Lower lobe of right lung (tissue), 2 donors: ENCODE measurements at places on chromosomes 12 and 14.

- peak; percentile 60 for DNase-seq
- H3K4me1 ChIP-seq: peaks cover 48% of the 10 kb centered on the region
- H3K27me3 ChIP-seq: no peaks in the 10 kb centered on the region
- H3K4me3 ChIP-seq: peak overlapping the region; percentile 77
Observed at GRCh38 chr12:120534703-120535655, 823 bp downstream of the RNF10 start.

GRCh38 chr12:45779936-45780335 lies 50.4 kb downstream of the ARID2 start:
- H3K4me1 ChIP-seq: peaks cover 9% of the 10 kb centered on the region
- H3K27me3 ChIP-seq: no peaks in the 10 kb centered on the region
- DNase-seq: no peak
- H3K27ac ChIP-seq: no peak overlapping the region

DNA sequence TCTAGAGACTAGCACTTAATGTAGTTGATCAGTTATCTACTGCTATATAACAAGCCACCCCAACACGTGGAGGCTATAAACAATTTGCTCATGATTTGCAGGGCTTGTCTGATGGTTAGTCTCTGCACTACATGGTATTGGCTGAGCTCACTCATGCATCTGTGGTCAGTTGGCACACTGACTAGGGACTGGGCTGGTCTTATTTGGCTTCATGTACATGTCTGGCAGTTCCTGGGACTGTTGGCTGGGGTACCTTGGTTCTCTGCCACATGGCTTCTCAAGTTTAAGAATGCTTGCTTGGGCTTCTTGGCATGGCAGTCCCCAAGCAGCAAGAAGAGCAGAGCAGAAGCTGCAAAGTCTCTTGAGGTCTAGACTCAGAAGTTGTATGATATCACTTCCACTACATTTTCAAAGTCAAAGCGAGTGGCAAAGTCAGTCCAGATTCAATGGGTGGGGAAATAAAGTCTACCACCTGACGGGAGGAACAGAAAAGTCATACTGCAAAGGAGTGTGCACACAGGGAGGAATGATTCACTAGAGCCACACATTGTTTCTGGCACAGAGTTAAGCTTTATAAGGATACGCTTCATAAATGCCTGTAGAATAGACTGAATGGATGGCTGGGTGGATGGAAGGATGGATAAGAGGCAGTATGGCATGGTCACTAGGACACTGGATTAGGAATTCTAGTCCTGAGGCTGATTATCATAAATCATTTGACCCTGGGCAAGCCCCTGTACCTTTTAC lies 44.8 kb upstream of the PTHLH start:
- H3K27ac ChIP-seq: no peak overlapping the region
- no peak overlapping the region for H3K4me3 ChIP-seq
- no peaks in the 10 kb centered on the region for H3K27me3 ChIP-seq
- no peaks in the 10 kb centered on the region for H3K36me3 ChIP-seq
- no peak for DNase-seq
- no peaks in the 10 kb centered on the region for H3K4me1 ChIP-seq

DNA sequence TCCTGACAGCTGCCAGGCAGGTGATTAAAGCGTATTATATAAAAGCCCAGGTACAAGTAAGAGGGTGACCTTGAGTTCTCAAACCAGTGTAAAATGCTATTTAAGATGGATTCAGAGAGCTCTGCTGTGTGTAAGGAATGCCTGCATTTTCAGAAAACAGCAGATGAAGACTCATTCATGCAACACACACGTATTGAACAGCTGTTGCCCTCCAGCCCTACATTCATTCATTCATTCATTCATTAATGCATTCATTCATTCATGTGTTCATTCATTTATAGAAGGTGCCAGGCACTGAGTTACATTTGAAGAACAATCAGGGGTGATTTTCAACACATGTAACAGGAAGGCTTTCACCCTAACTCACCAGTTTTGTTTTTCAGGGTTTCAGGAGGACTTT lies 27.4 kb upstream of the ELK3 start:
- H3K27ac ChIP-seq: peak overlapping the region; percentile 71
- H3K4me3 ChIP-seq: no peak overlapping the region
- DNase-seq: no peak

GRCh38 chr12:38823738-38824137 lies 81.7 kb downstream of the CPNE8 start:
- H3K4me1 ChIP-seq: no peaks in the 10 kb centered on the region
- H3K27ac ChIP-seq: no peak overlapping the region
- no peaks in the 10 kb centered on the region for H3K27me3 ChIP-seq
- no peak for DNase-seq

DNA sequence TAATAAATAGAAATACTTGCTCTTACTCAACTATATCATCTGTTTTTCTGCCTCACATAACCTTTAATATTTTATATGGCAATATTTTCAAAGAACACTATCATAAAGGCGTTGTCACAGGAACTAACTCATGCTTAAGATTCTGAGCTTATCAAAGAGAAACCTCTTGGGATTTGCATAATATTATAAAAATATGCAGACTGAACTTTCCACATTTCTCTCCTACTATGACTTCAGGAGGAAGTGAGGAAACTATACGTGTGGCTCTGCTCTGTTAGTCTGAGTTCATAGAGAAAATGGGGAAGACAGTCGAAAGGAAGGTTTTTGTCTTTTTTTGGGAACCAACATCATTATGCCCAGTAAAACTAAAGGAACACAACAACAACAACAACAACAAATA lies 124.7 kb downstream of the GARIN6 start:
- DNase-seq: no peak
- no peak overlapping the region for H3K27ac ChIP-seq
- H3K27me3 ChIP-seq: no peaks in the 10 kb centered on the region
- no peak overlapping the region for H3K4me3 ChIP-seq
- H3K4me1 ChIP-seq: no peaks in the 10 kb centered on the region

DNA sequence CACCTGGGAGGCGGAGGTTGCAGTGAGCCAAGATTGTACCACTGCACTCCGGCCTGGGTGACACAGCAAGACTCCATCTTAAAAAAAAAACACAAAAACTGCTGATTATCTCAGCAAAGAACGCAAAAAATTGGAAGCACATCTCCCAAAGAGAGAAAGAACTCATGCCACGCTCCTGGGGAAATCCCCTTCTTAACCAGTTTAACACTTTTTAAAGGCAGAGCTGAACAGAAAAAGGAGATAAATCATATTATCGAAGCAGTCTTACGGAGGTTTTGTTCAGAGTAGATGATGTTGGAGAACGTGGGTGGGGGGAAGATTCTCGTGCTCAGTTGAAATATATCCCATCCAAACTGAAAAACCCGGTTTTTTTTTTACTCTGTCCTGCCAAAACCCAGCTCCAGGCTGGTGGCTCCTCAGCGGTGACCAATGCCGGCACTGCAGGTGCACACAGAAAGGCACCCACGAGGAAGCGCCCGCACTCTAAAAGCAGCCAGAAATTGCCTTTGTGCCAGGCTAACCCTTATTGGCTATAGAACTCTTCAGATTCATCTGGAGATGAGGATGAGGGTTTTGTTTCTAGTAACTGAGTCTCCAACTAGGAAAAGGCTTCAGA lies 100.2 kb upstream of the PARP11 start:
- DNase-seq: no peak
- H3K36me3 ChIP-seq: no peaks in the 10 kb centered on the region
- no peak overlapping the region for H3K4me3 ChIP-seq
- no peaks in the 10 kb centered on the region for H3K4me1 ChIP-seq
- peaks cover 3% of the 10 kb centered on the region for H3K27me3 ChIP-seq
- no peak overlapping the region for H3K27ac ChIP-seq

- no peak overlapping the region for H3K4me3 ChIP-seq
- peak; percentile 87 for DNase-seq
- peaks cover 37% of the 10 kb centered on the region for H3K4me1 ChIP-seq
- peak overlapping the region; percentile 75 for H3K27ac ChIP-seq
Observed at GRCh38 chr12:124621296-124621660, 53.9 kb upstream of the NCOR2 start.

- no peak for DNase-seq
- H3K4me1 ChIP-seq: no peaks in the 10 kb centered on the region
- no peaks in the 10 kb centered on the region for H3K36me3 ChIP-seq
- H3K4me3 ChIP-seq: no peak overlapping the region
Observed at GRCh38 chr14:85195872-85196477, 334.0 kb upstream of the FLRT2 start.

DNA sequence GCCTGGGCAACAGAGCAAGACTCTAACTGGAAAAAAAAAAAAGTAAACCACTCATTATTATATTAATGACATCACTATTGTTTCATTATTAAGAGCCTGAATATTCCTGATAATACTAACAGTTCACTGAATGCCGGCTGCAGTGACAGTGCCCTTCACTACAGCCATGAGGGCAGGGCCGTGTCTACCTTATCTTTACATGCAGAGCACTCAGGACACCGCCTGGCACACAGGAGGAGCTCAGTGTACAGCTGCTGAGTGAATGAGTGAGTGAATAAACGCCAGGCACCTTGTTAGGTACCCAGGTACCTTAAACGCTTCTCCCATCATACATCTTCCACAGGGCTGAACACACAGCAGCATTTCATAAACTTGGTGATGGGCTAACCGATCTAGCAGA lies 23.2 kb downstream of the ZFYVE1 start:
- H3K4me3 ChIP-seq: no peak overlapping the region
- peaks cover 35% of the 10 kb centered on the region for H3K36me3 ChIP-seq
- H3K27ac ChIP-seq: no peak overlapping the region
- H3K27me3 ChIP-seq: no peaks in the 10 kb centered on the region
- no peak for DNase-seq

GRCh38 chr12:1632702-1633101 lies 3.7 kb downstream of the WNT5B start:
- H3K4me3 ChIP-seq: no peak overlapping the region
- no peaks in the 10 kb centered on the region for H3K36me3 ChIP-seq
- H3K27me3 ChIP-seq: peaks cover 25% of the 10 kb centered on the region
- no peak overlapping the region for H3K27ac ChIP-seq

DNA sequence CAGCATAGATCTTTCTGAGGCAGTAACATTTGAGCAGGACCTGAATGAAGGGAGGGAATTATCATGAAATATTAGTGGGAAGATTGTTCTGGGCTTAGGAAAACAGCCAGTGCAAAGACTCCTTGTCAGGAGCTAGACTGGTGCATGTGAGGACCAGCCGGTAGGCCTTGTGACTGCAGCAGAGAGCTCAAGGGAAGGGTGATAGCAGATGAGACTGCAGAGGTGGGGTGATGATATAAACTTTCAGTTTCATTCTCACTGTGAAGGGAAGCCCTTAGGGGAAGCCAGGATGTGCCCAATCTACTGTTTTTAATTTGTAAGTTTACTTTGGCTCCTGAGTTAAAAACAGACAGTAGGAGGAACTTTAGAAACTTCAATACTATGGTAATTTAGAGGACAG lies 12.4 kb downstream of the IL22 start:
- no peak overlapping the region for H3K4me3 ChIP-seq
- no peak for DNase-seq
- H3K27ac ChIP-seq: peak overlapping the region; percentile 3
- peaks cover 23% of the 10 kb centered on the region for H3K4me1 ChIP-seq
- no peaks in the 10 kb centered on the region for H3K36me3 ChIP-seq

- no peak overlapping the region for H3K4me3 ChIP-seq
- H3K27me3 ChIP-seq: no peaks in the 10 kb centered on the region
- no peaks in the 10 kb centered on the region for H3K36me3 ChIP-seq
- DNase-seq: no peak
- no peak overlapping the region for H3K27ac ChIP-seq
Observed at GRCh38 chr14:105844810-105845724, 318.7 kb downstream of the TMEM121 start.

DNA sequence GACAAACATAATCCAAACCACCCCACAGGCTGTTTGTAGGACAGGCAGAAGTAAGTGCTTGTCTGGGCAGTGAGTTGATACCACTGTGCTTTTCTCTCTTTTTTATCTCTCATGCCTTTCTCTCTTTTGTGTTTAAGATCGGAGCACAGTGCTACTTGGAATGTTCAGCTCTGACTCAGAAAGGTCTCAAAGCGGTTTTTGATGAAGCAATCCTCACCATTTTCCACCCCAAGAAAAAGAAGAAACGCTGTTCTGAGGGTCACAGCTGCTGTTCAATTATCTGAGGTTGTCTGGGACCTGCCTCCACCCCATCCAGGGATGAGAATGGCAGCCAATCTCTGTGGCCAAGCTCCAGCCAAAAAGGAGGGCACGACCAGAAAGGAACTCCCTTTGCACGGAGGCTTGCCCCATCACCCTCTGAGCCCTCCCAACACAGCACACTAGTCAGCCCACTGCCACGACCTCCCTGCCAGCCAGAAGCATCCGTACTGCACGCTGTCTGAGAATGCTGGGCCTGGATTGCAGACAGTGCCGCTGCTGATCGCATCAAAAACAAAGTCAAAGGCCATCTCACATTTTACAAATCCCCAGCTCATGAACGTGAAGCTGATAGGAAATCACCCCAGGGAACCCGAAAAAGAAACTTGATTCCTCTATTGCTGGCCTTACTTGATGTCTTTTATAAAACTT lies 27.8 kb downstream of the GPHB5 start:
- no peak overlapping the region for H3K4me3 ChIP-seq
- peaks cover 16% of the 10 kb centered on the region for H3K36me3 ChIP-seq
- no peaks in the 10 kb centered on the region for H3K27me3 ChIP-seq
- H3K4me1 ChIP-seq: no peaks in the 10 kb centered on the region
- no peak overlapping the region for H3K27ac ChIP-seq
- no peak for DNase-seq

- no peak for DNase-seq
- peaks cover 29% of the 10 kb centered on the region for H3K4me1 ChIP-seq
- no peak within 1 kb of the TSS for H3K27ac ChIP-seq
- no peaks in the 10 kb centered on the region for H3K36me3 ChIP-seq
- H3K4me3 ChIP-seq: peak within 1 kb of the TSS; percentile 41
Observed at GRCh38 chr12:54000116-54001114, at the start of gene HOXC9. TSS of gene HOXC9 (plus strand) at chr12:54000161. CDS start at chr12:54000189, 28 bp downstream.

DNA sequence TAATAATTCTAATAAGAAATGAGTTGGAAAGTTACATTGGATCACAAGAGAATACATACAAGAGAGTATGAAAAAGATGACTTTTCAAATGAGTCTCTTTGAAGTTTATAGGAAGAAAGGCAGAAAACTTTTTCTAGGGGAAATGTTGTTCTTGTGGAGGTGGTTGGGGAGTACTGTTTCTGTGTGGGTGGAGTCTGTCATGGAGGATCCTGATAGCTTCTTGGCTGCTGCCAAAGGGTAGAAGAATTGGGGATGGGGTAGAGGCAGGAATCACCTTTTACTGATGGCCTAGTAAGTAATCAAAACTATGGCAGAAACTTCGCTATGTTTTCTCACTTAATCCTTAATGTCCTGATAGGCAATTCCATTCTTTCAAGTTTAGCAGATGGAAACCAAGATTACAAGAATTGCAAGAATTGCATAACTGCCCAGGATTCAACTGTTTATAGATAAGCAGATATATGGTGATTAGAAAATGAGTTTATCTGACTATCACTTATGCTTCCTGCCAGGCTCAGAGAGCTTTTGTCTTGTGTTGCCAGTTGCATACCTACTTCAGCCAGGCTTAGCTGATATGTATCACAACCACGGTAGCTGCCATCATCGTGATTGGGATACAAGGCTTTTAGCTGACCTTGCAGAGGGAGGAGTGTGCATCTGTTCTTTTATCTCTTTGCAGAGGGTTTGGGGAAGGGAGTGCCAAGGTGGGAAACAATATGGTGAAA lies 463.9 kb downstream of the TMTC2 start:
- DNase-seq: no peak
- H3K27ac ChIP-seq: no peak overlapping the region
- no peaks in the 10 kb centered on the region for H3K36me3 ChIP-seq
- H3K4me1 ChIP-seq: no peaks in the 10 kb centered on the region
- no peak overlapping the region for H3K4me3 ChIP-seq
